Activated CD8-positive, alpha-beta T cell treated with anti-CD3 and anti-CD28 coated beads, Interleukin-2, amount 10 ng/mL, durations not matched to agents 7 days and 5 days (primary cell): ENCODE measurements at places on chromosomes 2 and 18.

- peaks cover 11% of the 10 kb centered on the region for H3K4me1 ChIP-seq
- peaks cover 46% of the 10 kb centered on the region for H3K36me3 ChIP-seq
- no peak overlapping the region for H3K27ac ChIP-seq
Observed at GRCh38 chr18:47881752-47882455, 48.6 kb downstream of the SMAD2 start.

DNA sequence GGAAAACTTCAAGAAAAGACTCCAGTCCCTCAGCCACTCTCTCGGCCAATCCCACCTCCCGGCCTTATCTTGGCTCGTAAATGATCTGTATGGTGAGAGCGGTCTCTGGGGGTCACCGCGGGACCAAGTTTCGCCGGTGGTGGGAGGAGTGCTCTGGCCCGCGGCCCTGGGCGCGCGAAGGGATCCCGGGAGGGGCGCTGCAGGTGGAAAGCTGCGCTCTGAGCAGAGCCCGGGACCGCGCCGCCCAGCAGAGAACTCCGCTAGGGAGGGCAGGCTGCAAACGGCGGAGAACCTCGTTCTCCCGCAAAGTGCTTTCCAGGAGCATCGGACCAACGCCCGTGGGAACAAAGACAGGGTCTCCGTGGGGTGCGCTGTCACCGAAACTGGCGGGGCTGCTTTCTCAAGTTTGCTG is 622 bp downstream of the LRP2 start:
- H3K36me3 ChIP-seq, result peaks cover 4% of the 10 kb centered on the region
- peak; percentile 23 for DNase-seq
- H3K4me1 ChIP-seq, result peaks cover 36% of the 10 kb centered on the region
- H3K27ac ChIP-seq, result no peak overlapping the region

DNA sequence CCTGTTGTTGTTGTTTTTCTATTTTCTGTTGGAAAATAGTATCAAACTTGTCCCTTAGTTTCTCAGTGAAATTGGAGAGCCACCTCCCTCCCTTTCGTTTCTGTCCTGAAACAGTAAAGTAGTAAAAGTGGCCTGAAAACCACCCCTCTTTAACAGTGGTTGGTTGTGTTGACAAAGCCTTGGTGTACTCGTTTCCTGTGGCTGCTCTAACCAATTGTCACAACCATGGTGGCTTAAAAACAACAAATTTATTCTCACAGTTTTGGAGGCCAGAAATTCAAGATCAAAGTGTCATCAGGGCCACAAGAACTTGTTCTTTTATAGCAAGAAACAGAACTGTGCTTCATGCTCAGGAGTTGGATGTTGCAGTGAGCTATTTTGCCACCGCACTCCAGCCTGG is 4.0 kb upstream of the DYSF start:
- peaks cover 28% of the 10 kb centered on the region for H3K4me1 ChIP-seq
- DNase-seq, result no peak
- H3K36me3 ChIP-seq, result no peaks in the 10 kb centered on the region
- no peak overlapping the region for H3K4me3 ChIP-seq
- H3K27ac ChIP-seq, result peak overlapping the region; percentile 21

GRCh38 chr2:231581328-231581727 is 11.3 kb upstream of the TEX44 start:
- H3K4me1 ChIP-seq, result peaks cover 2% of the 10 kb centered on the region
- no peak for DNase-seq
- peaks cover 6% of the 10 kb centered on the region for H3K27me3 ChIP-seq

GRCh38 chr2:16215902-16216557 is 275.7 kb downstream of the MYCN start:
- H3K4me3 ChIP-seq, result no peak overlapping the region
- no peaks in the 10 kb centered on the region for H3K27me3 ChIP-seq
- no peaks in the 10 kb centered on the region for H3K36me3 ChIP-seq
- no peak overlapping the region for H3K27ac ChIP-seq
- no peaks in the 10 kb centered on the region for H3K4me1 ChIP-seq
- DNase-seq, result no peak

DNA sequence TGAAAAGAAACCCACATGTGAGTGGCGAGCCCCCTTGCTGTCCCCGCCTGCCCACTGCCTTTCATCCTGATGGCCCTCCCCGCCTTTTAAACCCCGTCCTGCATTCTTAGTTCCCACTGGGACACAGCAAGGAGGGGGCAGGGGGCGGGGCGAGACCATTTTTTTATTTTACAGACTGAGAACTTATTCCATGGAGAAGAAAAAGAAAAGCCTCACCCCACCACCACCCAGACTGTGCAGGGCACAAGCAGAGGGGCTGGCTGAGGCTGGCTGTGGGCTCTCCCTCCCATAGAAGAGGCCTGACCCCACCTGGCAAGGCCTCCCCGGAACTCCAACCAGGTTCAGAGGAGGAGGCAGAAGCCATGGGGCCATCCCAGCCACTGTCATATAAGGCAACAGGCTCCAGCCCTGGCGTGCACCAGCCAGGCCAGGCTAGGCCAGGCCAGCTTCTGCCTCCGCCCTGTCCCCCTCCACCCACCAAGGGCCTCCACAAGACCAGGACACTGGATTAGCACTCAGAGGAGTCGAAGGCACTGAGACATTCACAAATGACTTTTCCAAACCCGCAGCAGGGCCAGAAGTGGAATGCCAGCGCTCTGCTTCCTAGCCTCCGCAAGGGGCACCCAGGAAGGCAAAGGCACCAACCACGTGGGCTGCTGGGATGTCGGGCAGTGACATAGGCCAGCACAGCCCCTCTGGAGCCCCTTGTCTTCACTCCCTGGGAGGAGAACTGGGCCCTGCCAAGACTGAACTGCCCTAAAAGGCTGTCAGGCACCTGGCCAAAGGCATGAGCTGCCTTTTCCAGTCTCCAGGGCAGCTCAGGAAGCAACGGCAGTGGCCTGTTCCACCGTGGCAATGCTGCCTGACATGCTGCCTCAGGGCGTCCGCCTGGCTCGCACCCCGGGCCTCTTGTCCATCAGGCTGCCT is 37.5 kb upstream of the SEMA4C start:
- peaks cover 8% of the 10 kb centered on the region for H3K27me3 ChIP-seq
- H3K27ac ChIP-seq, result no peak overlapping the region
- no peak overlapping the region for H3K4me3 ChIP-seq

- no peak for DNase-seq
- no peaks in the 10 kb centered on the region for H3K36me3 ChIP-seq
- no peak overlapping the region for H3K27ac ChIP-seq
Observed at GRCh38 chr2:128502638-128503246, 184.1 kb upstream of the HS6ST1 start.

DNA sequence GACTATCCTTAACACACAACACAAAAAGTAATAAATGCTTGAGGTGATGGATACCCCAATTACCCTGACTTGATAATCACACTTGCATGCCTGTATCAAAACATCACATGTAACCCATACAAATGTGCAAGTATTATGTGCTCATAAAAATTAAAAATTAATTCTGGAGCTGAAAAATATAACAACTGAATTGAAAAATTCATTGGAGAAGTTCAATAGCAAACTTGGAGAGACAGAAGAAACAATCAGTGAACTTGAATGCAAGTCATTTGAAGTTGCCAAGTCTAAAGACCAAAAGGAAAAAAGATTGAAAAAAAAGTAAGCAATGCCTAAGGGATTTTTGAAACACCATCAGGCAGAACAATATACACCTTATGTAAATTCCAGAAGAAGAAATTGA is 79.4 kb downstream of the FSIP2 start:
- no peaks in the 10 kb centered on the region for H3K4me1 ChIP-seq
- H3K27me3 ChIP-seq, result no peaks in the 10 kb centered on the region
- no peaks in the 10 kb centered on the region for H3K36me3 ChIP-seq
- H3K4me3 ChIP-seq, result no peak overlapping the region
- no peak for DNase-seq

DNA sequence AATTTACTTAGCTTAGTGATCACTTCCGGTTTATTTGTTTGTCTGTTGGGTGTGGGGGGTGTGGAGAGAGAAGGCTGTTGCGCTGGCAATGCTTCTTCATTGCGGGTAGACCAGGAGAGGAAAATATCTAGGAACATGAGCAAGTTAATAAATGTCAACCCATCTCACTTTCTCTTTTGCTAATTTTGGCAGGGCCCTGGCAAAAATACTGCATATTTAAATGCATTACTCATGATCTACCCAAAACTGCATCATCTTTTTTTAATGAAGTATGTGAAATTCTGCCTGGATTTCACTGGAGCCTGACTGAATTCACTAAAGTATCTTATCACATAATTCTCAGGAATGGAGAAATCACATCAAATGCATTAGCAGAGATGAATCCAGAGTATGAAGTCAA is 1131.0 kb upstream of the NXPH2 start:
- no peak for DNase-seq
- no peak overlapping the region for H3K4me3 ChIP-seq

DNA sequence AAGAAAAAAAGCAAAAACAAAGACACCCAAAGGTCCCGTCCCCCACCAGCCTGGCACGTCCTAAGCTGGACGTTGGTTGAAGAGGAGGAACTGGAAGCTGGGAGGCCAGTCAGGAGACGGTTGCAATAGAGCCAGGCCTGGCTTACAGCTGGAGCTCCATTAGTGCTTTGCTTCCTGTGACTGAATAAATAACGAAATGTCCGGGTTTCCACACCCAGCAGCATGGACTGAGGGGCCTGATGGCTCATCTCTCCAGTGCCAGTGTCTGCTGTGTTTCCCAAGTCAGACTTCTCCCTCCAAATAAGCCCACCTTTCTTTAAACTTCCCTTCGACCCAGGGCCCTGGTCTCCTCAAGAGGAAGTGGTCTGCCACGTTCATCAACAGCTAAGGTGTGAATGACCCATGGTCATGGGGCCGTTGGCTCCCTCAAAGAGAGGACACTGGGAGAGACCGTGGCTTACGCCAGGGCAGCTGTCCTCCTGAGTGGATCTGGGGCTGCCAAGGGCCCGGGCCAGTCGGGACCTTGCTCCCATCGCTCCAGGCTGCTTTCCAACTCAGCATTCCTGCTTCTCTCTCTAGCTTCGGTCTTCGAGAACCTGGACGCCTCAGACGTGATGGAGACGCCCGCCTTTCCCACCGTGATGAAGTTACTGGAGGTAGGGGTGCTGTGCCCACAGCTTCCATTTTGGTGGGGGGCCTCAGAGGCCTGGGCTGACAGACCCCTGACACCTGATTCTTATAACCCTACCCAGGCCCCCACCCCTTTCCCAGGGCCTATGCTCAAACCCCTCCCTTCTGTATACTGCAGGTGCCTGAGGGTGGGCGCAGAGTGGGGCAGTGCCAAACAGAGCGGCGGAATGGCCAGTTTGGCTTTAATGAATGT is 44.9 kb downstream of the MYO7B start:
- DNase-seq, result no peak
- H3K4me1 ChIP-seq, result peaks cover 21% of the 10 kb centered on the region
- no peaks in the 10 kb centered on the region for H3K36me3 ChIP-seq
- H3K27me3 ChIP-seq, result peaks cover 4% of the 10 kb centered on the region
- H3K4me3 ChIP-seq, result no peak overlapping the region
